Uterus (tissue), 4 donors: ENCODE measurements at places on chromosomes 3 and 15. TPM values are rescaled to one million over a fixed set of nuclear protein-coding genes. Genes with fewer than 3 reads are reported as not detected.

DNA sequence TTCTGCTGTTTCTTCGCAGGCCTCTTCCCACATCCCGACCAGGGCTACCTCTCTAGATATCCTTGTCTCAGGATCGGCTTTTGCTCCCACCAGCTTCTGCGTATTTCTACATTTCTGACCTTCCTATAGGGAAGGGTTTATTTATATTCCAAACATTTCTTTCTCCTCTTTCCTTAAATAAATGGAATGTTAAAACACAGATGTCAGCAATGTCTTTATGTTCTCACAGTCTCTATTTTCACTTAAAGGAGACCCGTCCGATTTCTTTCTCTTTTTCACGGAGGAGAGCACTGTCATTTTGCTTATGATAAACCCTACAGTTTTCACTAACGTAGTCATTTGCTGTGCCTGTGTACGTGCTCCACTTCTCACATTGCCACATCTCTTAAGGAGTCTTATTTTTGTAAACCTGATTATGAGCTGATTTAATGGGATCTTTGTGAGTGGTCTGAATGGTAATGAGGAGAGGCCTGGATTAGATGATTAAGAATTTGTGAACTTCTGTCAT is 630 bp downstream of the KIF15 start:
- DNase-seq = no peak

GRCh38 chr15:66947471-66947870 is 117.9 kb upstream of the SMAD3 start:
- no peak for DNase-seq

- no peak for DNase-seq
Observed at GRCh38 chr3:28322464-28322863, 26.1 kb upstream of the ZCWPW2 start.

DNA sequence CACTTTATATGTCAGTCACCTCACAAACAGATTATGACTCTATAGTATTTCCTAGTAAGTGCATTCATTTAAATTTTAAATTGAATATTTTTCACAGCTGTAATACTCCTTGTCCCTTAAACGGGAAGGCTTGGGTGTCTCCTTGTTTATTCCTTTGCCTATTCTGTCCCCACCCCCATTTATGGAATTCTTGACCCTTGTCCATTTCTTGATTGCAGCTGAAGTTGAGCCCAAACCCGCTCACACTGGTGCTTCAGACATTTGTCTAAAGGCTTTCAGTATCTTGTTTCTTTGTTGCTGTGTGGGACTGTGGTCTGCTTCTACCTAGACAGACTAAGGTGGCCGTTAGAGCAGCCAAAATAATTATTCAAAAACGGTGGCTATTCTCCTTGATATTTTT is 449.7 kb downstream of the FOXP1 start:
- DNase-seq = no peak

CHST13 gene
- total RNA-seq = not detected

- no peak for DNase-seq
Observed at GRCh38 chr3:150251187-150252062, 156.7 kb upstream of the TSC22D2 start.

DNA sequence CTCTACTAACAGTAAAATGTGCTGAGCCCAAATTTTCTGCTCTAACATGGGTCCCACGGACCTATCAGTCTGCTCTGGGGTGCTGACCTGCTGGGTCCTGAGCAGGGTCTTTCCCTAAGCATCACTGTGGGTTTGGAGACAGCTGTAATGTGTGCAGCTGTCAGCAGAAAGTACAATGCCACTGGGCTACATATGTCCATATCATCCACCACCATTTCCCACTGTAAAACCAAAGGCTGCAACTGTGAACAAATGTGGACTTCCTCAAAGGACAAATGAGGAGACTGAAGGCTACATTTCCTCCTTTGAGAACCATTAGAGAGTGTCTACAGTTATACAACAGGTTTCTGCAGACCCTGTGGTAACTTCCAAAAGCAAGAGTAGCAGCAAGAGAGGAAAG is 33.8 kb upstream of the IP6K2 start:
- no peak for DNase-seq

GRCh38 chr15:82882273-82882928 is 70.1 kb downstream of the HOMER2 start:
- no peak for DNase-seq

DNA sequence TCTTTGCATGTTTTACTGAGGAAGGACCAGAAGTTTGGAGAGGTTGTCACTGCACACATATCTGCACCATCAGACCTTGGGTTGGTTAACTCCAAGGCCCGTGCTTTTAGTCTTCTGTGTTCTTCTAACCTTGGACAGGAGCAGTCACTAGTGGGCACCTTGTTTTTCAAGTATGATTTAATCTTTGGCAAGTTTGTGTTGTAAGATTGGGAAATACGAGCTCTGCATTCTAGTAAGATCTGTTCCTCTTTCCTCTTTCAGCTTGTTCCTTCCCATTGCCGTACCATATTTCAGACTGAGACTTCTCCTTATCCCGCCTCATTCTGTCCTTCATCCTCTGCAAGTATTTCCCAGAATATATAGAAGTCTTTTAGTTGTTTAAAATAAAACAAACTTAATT is 5.1 kb downstream of the TMOD2 start:
- DNase-seq = no peak

DNA sequence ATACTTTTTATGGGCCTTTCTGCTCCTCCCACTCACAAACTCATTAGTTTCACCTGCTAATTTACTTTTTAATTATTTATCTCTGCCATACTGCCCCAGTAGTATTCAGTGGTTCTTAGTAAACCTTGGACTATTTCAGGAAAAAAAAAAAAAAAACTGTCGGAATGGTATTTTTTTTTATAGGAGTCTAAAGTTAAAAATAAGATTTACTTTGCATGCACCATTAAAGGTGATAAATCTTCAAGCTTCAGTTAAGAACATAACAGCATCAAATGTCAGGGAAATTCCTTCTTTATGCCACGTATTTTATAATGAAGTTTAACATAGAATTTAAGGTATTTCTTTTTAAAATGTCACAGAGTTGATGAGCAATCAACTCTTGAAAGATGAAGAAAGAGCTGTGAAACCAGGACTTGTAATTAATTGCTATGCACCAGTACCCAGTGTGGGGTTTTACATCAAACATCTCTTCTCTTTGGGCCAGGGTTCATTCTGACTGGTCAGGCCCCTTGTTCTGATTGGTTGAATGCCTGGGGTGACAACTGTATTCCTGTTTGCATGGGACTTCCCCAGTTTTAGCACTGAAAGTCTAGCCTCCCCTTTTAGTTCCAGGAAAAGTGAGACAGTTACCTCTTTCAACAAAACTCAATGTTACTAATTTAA is 40.3 kb upstream of the PTPRG start:
- DNase-seq = no peak

- DNase-seq = no peak
Observed at GRCh38 chr3:114205541-114205940, 26.7 kb upstream of the DRD3 start.
